ENCODE measurements at places on chromosomes 6 and 20.

DNA sequence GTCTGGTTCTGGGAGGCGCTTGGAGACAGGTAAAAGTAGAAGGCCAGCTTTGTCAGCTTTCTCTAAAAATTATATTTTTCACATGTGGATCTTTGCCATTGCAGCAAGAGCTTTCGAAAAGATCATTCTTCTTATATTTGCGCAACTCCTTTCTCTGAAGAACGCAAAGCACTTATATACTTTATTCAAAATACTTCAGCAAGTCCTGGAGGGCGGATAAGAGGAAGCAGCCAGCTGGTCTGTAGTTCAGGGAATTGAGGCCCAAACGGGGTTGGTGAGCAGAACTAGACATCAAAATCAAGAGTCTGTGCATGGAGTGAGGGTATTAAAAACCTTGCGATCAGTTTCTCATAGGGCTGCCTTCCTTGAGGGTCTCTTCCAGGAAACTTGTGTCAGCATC is 182.3 kb downstream of the DTNBP1 start:
- DNase-seq: no peak

GRCh38 chr20:54043076-54043967 is 27.1 kb downstream of the BCAS1 start:
- no peak for DNase-seq

DNA sequence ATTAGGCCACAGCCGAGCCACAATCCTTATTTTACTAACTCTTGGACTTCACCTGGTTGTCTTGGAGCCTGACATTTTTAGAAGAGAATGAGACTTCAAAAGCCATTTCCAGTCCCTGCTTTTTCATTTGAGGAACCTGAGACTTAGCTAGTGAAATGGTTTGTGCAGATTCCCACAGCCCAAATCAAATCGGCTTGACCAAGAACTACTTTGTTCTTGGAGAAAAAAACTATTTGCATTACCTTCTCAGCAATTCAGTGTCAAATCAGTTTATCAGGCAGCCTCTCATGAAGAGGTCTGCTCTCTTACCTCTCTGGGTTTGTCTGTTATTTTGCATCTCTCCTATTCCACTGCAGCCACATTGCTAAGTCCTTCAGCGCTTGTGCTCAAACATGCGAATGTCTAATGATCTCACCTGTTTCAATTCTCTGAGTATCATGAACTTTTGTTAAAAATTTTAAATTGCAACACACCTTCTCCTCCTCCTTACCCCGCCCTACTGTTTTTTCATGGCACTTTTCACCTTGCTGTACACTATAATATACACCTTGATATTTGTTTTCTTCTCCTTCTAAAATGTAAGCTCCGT is 573 bp upstream of the IFNGR1 start:
- no peak for DNase-seq

GRCh38 chr6:28960846-28961500 is 37.2 kb upstream of the TRIM27 start:
- no peak for DNase-seq

DNA sequence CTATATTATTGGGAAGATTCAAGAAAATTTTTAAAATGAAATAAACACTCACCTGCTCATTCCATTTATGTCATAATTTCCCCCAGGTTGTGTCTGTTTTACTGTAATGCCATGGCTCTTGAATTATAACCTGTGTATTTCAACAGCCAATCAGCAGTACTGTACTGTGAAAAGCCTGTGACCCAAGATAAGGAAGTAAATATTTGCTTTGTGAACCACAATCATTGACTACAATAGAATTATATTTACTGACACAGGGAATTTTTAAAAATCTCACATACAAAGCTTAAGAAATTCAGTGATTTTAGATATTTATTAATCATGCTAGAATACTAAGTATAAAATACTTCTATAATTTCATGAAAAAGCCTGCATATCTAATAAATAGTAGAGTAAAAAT is 6.0 kb downstream of the RGS17 start:
- no peak for DNase-seq

DNA sequence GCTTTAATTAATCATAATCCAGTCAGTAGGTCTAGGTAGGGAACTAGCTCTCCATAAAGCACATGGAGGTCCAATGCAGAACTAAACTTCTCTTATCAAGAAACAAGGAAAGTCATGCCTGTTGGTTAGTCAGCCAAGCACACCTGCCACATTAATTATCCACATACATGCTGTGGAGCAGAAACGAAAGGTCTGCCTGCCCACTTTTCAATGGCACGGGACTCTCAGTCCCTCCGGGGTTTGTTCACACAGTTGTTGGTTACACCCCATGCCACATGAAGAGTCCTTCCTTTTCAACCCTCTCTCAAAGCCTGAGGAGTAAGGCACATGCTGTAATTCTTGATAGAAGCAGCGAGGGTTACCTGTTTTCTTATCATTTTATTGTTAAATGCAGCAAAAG is 1096.4 kb upstream of the MAP3K7 start:
- DNase-seq: no peak

DNA sequence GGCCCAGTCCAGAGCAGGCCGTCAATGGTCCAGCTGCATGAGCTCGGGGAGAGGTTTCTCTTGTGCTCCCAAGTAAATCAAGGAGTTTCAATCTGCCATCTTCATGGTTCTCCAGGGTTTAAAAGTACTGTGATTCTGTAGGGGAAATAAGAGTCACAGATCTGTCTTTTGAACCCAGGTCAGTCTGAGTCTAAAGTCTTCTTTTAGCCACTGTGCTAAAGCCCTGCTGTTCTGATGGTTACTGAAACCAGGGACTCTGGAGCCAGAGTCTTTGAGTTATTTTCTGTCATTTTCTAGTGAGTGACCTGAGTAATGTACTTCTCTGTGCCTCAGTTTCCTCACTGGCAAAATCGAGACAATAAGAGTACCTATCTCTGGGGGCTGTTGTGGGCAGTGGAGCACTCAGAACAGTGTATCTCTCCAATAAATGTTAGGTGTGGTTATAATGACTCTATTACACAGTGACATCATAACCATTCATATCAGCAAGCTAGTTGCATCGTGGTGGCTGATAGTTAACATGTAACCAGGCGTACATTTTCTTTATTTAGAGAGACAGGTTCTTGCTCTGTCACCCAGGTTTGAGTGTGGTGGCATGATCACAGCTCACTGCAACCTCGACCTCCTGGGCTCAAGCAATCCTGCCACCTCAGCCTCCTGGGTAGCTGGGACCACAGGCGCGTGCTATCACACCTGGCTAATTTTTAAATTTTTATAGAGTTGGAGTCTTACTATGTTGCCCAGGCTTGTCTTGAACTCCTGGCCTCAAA is 74.6 kb upstream of the KCNG1 start:
- DNase-seq: no peak

- DNase-seq: no peak
Measured at GRCh38 chr6:14732844-14733757, 512.8 kb upstream of the JARID2 start.

- DNase-seq: no peak
Measured at GRCh38 chr6:27582928-27583725, 110.2 kb upstream of the ZNF184 start.

GRCh38 chr6:8329562-8329961 is 105.8 kb downstream of the SLC35B3 start:
- no peak for DNase-seq

DNA sequence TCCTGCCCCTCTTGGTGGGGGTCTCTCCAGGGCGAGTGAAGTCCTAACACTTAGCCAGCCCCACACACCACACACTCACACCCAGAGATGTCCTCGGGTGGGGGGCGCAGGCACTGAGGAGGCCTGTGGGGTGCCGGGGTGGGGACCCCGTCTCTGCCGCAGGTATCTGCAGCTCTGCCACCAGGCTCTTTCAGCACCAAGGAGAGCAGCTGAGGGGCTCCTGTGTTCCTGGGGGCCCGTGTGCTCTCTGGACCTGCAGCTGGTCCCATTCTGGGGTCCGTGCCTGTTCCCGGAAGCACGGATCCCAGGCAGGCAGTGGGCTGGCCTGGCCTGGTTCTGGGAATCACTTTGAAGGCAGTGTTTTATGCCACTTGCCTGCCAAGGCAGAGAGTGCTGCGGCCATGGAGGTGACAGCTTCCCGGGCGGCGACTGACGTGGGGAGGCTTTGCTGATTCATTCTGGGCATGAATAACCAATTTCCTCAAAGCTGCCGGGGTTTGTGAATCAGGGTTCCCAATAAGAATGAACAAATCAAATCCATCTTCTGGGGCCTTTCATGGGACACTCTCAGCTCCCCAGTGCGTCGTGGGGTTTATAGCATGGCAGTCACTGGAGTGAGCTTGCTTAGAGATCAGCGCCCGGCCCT is 54.4 kb upstream of the SLCO4A1 start:
- DNase-seq: no peak

GRCh38 chr6:37244430-37245310 is 12.9 kb upstream of the TBC1D22B start:
- no peak for DNase-seq

- DNase-seq: no peak
Measured at GRCh38 chr6:90610751-90611542, 24.1 kb upstream of the MAP3K7 start.

All from iPS DF 6.9 (cell line).